ENCODE measurements at places on chromosomes 1 and 21.

DNA sequence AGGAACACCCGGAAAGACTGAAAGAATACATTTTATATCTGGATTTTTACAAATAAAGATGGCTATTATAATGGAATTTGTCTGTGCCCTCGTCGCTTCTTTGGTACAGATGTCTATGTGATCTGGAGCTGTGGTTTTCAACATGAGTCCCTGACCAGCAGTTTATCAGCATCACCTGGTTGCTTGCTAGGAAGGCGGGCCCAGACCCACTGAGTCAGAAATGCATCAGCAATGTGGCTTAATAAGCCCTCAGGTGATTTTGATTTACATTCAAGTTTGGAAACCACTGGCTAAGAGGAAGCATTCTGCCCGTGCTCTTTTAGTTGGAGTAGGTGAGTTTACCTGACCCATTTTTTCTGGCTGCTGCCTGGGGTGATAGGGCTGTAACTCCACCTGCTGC lies 31.7 kb downstream of the ATP1A1 start:
- no peak overlapping the region for H3K4me3 ChIP-seq
- H3K27ac ChIP-seq, result no peak overlapping the region
- no peaks in the 10 kb centered on the region for H3K27me3 ChIP-seq
- no peaks in the 10 kb centered on the region for H3K4me1 ChIP-seq
- no peak for DNase-seq

GRCh38 chr1:183241471-183241870 lies 55.4 kb downstream of the LAMC2 start:
- no peak for DNase-seq
- peak overlapping the region; percentile 66 for H3K27ac ChIP-seq
- H3K4me3 ChIP-seq, result no peak overlapping the region
- H3K27me3 ChIP-seq, result no peaks in the 10 kb centered on the region
- H3K36me3 ChIP-seq, result no peaks in the 10 kb centered on the region
- no peaks in the 10 kb centered on the region for H3K4me1 ChIP-seq

- DNase-seq, result no peak
- peaks cover 45% of the 10 kb centered on the region for H3K27me3 ChIP-seq
- no peaks in the 10 kb centered on the region for H3K36me3 ChIP-seq
- no peak overlapping the region for H3K27ac ChIP-seq
- no peaks in the 10 kb centered on the region for H3K4me1 ChIP-seq
Measured at GRCh38 chr1:11431941-11432507, 46.9 kb upstream of the DISP3 start.

GRCh38 chr1:117899801-117900200 lies 29.6 kb downstream of the GDAP2 start:
- DNase-seq, result no peak
- H3K27ac ChIP-seq, result no peak overlapping the region
- no peaks in the 10 kb centered on the region for H3K4me1 ChIP-seq
- peaks cover 37% of the 10 kb centered on the region for H3K36me3 ChIP-seq
- no peak overlapping the region for H3K4me3 ChIP-seq

- H3K36me3 ChIP-seq, result no peaks in the 10 kb centered on the region
- DNase-seq, result no peak
- H3K4me1 ChIP-seq, result peaks cover 9% of the 10 kb centered on the region
- peak overlapping the region; percentile 49 for H3K27ac ChIP-seq
- H3K4me3 ChIP-seq, result peak overlapping the region; percentile 37
Measured at GRCh38 chr1:28104866-28105467, 16.6 kb upstream of the EYA3 start.

GRCh38 chr1:61606448-61607312 lies 118.3 kb downstream of the TM2D1 start:
- H3K27ac ChIP-seq, result peak overlapping the region; percentile 87
- DNase-seq, result peak; percentile 94
- peak overlapping the region; percentile 15 for H3K4me3 ChIP-seq

- no peaks in the 10 kb centered on the region for H3K4me1 ChIP-seq
- no peaks in the 10 kb centered on the region for H3K27me3 ChIP-seq
- H3K36me3 ChIP-seq, result no peaks in the 10 kb centered on the region
- H3K27ac ChIP-seq, result no peak overlapping the region
Measured at GRCh38 chr1:232891656-232892317, 58.6 kb upstream of the NTPCR start.

DNA sequence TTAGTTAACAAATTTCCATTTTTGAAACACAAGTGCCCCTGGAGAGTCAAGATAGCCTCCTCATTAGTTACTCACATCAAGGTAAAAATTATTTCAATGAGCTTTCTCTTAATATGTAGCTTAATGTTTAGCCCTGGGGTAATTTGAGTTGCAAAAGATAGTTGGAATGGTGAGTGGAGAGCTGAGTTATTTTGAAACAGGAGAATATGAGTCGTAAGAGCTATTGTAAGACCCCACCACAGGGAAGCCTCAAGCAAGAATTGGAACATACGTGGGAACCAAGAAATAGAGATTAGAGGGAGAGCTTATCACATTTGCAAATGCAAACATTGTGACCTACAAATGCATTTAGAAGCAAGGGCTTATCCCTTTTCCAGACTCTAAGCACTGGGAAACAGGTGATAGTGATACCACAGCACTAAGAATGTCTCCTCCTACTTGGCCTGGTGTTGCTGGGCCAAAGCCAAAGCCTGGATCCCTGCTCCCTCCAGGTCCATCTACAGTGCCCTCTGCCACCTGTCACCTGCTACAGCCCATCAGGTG lies 635.1 kb downstream of the PTPRC start:
- no peaks in the 10 kb centered on the region for H3K27me3 ChIP-seq
- DNase-seq, result no peak
- H3K36me3 ChIP-seq, result no peaks in the 10 kb centered on the region
- H3K4me1 ChIP-seq, result peaks cover 19% of the 10 kb centered on the region

DNA sequence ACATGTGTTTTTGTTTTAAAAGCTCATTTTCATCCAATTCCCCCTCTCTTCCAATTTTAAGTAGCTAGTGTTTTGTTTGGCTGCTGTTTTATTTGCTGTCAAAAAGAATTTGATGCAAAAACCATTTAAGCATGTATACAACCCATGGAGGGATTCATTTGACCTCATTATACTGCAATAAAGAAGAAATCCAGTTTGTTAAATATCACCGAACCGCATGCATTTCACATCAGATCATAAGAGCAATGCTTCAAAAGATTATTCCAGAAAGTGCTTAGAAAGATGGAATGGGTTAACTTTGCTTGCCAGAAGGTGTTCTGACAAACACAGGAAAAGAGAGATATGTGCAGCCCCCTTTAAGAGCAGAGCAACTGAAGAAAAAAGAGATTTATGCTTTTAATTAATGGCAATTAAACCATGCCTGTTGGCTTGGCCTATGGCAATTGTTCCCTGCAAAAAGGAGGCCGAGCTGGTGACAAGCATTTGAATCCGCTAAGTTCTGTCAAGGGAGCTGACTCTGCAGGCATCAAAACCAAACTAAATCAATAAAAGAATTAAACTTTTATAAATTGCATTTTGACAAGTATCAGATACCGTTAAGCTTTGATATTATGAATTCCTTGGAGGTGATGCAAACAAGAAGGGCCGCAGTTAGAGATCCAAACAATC lies 14.4 kb upstream of the BARHL2 start:
- DNase-seq, result no peak
- no peak overlapping the region for H3K4me3 ChIP-seq
- no peak overlapping the region for H3K27ac ChIP-seq

GRCh38 chr1:177383715-177384114 lies 213.0 kb downstream of the BRINP2 start:
- H3K27ac ChIP-seq, result no peak overlapping the region
- no peaks in the 10 kb centered on the region for H3K27me3 ChIP-seq
- DNase-seq, result no peak
- no peak overlapping the region for H3K4me3 ChIP-seq
- H3K36me3 ChIP-seq, result no peaks in the 10 kb centered on the region

- no peak for DNase-seq
- H3K27ac ChIP-seq, result peak overlapping the region; percentile 76
- H3K36me3 ChIP-seq, result no peaks in the 10 kb centered on the region
- H3K27me3 ChIP-seq, result no peaks in the 10 kb centered on the region
- peak overlapping the region; percentile 43 for H3K4me3 ChIP-seq
- H3K4me1 ChIP-seq, result peaks cover 11% of the 10 kb centered on the region
Measured at GRCh38 chr1:241749041-241749944, 97.2 kb downstream of the WDR64 start.

DNA sequence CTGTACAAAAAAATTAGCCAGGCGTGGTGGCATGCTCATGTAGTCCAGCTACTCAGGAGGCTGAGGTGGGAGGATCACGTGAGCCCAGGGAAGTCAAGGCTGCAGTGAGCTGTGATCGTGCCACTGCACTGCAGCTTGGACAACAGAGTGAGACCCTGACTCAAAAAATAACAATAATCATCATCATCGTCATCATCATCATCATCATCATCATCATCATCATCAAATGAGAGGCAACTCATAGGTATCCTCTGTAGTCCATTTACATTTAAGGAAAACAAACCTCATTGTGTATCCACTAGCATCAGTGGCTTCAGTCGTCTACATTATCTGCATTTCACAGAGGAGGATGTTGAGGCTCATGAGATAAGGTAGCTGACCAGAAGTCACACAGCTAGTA lies 68.8 kb upstream of the SELENON start:
- H3K27me3 ChIP-seq, result no peaks in the 10 kb centered on the region
- no peak overlapping the region for H3K4me3 ChIP-seq
- peaks cover 11% of the 10 kb centered on the region for H3K4me1 ChIP-seq
- H3K27ac ChIP-seq, result no peak overlapping the region
- no peak for DNase-seq
- no peaks in the 10 kb centered on the region for H3K36me3 ChIP-seq

- peaks cover 7% of the 10 kb centered on the region for H3K27me3 ChIP-seq
- no peaks in the 10 kb centered on the region for H3K36me3 ChIP-seq
- no peak overlapping the region for H3K27ac ChIP-seq
- no peak for DNase-seq
Measured at GRCh38 chr1:199976496-199977144, 50.9 kb upstream of the NR5A2 start.

DNA sequence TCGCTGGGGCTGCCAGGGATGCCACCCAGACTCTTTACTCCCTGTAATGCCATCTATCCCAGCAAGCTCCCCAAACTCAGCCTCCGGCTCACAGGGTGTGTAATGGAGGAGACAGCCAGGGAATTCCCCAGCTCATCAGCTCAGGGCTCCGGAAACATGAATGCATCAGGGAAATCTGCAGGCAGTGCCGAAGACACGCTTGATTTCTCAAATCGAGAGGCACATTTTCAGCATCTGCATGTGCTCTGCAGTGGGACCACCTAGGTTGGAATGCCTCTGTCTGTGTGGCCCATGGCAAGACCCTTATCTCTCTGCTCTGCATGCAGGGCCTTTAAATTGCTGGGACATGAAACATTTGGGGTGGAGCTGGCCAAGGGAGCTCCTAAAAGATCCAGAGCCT lies 170.1 kb downstream of the TRABD2B start:
- H3K4me1 ChIP-seq, result no peaks in the 10 kb centered on the region
- no peaks in the 10 kb centered on the region for H3K36me3 ChIP-seq
- no peak for DNase-seq
- no peaks in the 10 kb centered on the region for H3K27me3 ChIP-seq

GRCh38 chr1:159922511-159923202 lies 2.6 kb downstream of the TAGLN2 start:
- peak overlapping the region; percentile 94 for H3K27ac ChIP-seq
- H3K4me3 ChIP-seq, result peak overlapping the region; percentile 99
- peaks cover 31% of the 10 kb centered on the region for H3K36me3 ChIP-seq
- peaks cover 52% of the 10 kb centered on the region for H3K4me1 ChIP-seq

GRCh38 chr21:31279986-31280385 lies 64.1 kb downstream of the TIAM1 start:
- H3K4me3 ChIP-seq, result no peak overlapping the region
- H3K4me1 ChIP-seq, result no peaks in the 10 kb centered on the region
- no peaks in the 10 kb centered on the region for H3K36me3 ChIP-seq
- DNase-seq, result no peak

GRCh38 chr1:5811419-5811818 lies 180.8 kb downstream of the NPHP4 start:
- H3K36me3 ChIP-seq, result no peaks in the 10 kb centered on the region
- peaks cover 8% of the 10 kb centered on the region for H3K27me3 ChIP-seq
- no peaks in the 10 kb centered on the region for H3K4me1 ChIP-seq
- no peak for DNase-seq

GRCh38 chr1:33393524-33393923 lies 37.4 kb downstream of the PHC2 start:
- no peak for DNase-seq
- H3K36me3 ChIP-seq, result no peaks in the 10 kb centered on the region
- H3K4me3 ChIP-seq, result no peak overlapping the region
- H3K4me1 ChIP-seq, result no peaks in the 10 kb centered on the region
- no peaks in the 10 kb centered on the region for H3K27me3 ChIP-seq

DNA sequence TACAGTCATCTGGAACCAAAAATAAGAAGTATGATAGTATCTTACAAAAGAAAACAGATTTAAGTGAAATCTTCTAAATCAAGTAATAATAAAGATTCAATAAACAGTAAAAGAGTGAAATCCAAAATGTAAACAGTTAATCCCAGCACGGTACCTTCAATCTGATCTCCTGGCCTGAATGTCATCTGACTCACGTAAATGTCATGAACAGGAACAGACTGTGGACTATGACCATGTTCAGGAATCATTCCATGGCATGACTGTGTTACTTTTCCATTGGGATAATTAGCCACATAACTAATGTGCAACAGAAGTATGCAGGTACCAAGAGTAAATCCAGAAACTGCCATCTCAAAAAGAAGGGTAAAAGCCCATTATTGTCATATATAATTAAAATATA lies 18.0 kb downstream of the FRRS1 start:
- H3K27me3 ChIP-seq, result no peaks in the 10 kb centered on the region
- H3K36me3 ChIP-seq, result no peaks in the 10 kb centered on the region
- no peak for DNase-seq
- H3K4me3 ChIP-seq, result no peak overlapping the region
- no peaks in the 10 kb centered on the region for H3K4me1 ChIP-seq

- H3K4me3 ChIP-seq, result no peak overlapping the region
- H3K27me3 ChIP-seq, result no peaks in the 10 kb centered on the region
- peaks cover 11% of the 10 kb centered on the region for H3K4me1 ChIP-seq
- H3K36me3 ChIP-seq, result no peaks in the 10 kb centered on the region
- H3K27ac ChIP-seq, result no peak overlapping the region
Measured at GRCh38 chr1:108533351-108534083, 26.4 kb upstream of the EEIG2 start.

- peaks cover 39% of the 10 kb centered on the region for H3K36me3 ChIP-seq
- DNase-seq, result no peak
- peak overlapping the region; percentile 95 for H3K27ac ChIP-seq
Measured at GRCh38 chr1:201899683-201900429, 11.2 kb downstream of the SHISA4 start.

- H3K4me3 ChIP-seq, result no peak overlapping the region
- H3K27me3 ChIP-seq, result no peaks in the 10 kb centered on the region
- no peaks in the 10 kb centered on the region for H3K4me1 ChIP-seq
- no peak overlapping the region for H3K27ac ChIP-seq
Measured at GRCh38 chr1:146046664-146047063, 25.1 kb upstream of the HJV start.

DNA sequence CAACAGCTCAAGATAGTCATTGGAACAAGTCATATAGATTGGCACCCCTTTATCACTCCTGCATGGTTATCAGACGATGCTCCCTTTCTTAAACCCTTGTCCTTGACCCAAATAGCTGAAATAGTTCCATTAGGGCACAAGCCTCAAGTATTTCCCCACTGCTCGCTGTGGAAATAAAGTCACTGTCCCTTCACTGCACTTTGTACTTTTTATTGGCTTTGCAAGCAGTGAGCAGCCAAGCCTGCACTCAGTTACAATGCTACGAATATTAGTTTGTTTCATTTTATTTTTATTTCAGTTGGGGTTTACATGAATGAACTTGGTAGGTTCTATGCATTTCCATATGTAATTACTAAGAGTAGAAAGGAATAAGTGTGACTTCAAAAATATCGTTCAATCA lies 1176.4 kb downstream of the BRINP3 start:
- no peak overlapping the region for H3K4me3 ChIP-seq
- no peaks in the 10 kb centered on the region for H3K36me3 ChIP-seq
- H3K27me3 ChIP-seq, result no peaks in the 10 kb centered on the region
- H3K4me1 ChIP-seq, result no peaks in the 10 kb centered on the region
- no peak overlapping the region for H3K27ac ChIP-seq
- DNase-seq, result no peak

GRCh38 chr21:14554948-14555347 lies 8.8 kb upstream of the SAMSN1 start:
- no peaks in the 10 kb centered on the region for H3K36me3 ChIP-seq
- H3K4me1 ChIP-seq, result no peaks in the 10 kb centered on the region
- no peak for DNase-seq
- no peaks in the 10 kb centered on the region for H3K27me3 ChIP-seq

All from tibial artery (tissue), 4 donors.